Gastroesophageal sphincter (tissue), 4 donors: ENCODE measurements at places on chromosomes 6 and 20. TPM values are rescaled to one million over a fixed set of nuclear protein-coding genes. Genes with fewer than 3 reads are reported as not detected.

The MYO6 gene
- total RNA-seq = 11.0 TPM

The IMPG1 gene
- total RNA-seq = not detected

The USP49 gene
- 1.9 TPM for total RNA-seq

The ENPP4 gene
- 25.0 TPM for total RNA-seq

DNA sequence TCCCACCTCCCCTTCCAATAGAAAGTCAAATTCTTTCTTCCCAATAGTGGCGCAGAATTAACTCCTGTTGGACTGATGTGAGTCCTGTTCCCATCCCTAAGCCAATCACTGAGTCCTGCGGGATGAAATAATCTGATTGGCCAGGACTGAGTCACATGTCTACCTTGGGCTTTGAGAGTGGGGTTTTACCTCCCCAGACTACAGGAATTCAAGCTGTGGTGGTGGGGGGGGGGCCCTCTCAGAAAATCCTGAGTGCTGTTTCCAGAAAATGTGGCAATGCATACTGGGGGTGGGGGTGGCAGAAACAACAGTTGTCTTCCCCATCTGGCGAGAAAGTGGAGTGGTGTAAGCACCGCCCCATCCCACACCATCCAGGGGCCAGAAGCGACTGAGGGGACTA is 65.7 kb downstream of the CTCFL start:
- no peak for ATAC-seq

GRCh38 chr6:17986656-17987446 is 584 bp downstream of the KIF13A start:
- peak; percentile 42 for ATAC-seq

DNA sequence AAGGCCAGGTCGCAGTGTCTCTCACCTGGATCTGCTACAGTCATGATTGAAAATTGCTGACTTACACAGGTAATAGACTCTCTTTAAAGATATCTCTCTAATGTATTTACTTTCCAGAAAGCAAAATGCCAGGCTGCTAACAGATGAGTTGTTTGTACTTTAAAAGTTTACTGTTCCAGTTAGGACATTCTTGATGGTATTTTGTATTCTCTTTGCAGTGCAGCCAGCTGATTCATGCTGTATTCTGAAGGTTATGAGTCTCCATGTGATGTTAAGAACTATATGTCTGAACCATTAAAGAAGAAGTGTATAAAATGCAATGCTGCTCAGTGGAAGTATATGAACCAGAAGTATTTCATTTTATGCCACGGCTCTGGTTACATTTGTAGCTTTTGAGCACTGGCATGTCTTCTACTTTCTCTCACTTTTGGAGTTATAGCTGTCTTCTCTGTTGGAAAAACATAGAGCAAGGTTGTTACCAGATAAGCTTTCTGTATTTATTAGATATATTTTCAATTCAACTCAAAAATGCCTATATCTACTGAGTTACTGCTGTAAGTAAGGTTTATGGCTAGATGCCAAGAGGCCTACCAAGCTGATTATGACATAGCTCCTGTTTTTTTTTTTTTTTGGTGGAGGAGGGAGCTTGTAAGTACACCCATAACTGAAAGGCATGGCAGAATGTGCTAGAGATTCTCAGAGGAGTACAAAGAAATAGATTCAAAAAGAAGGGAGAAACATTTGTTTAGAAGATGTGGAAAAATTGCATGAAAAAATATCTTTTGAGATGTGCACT is 130.5 kb upstream of the MAN1A1 start:
- ATAC-seq = no peak

DNA sequence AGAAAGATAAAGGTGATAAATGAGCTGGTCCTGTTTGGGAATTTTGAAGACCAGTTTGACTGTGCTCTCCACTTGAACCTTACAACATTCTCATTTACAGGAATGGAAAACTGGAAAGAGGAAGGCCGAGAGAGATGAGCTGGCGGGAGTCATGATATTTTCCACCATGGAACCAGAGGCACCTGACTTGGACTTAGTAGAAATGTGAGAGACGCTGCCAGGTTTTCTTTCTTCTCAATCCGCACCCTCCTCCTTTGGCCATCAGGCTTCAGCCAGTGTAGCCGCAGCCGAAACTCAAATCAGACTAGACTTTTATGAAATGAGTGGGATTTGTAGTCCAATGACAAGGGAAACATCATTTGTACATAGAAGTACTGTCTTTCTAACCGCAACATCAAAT is 54.7 kb upstream of the SYNJ2 start:
- no peak for ATAC-seq

DNA sequence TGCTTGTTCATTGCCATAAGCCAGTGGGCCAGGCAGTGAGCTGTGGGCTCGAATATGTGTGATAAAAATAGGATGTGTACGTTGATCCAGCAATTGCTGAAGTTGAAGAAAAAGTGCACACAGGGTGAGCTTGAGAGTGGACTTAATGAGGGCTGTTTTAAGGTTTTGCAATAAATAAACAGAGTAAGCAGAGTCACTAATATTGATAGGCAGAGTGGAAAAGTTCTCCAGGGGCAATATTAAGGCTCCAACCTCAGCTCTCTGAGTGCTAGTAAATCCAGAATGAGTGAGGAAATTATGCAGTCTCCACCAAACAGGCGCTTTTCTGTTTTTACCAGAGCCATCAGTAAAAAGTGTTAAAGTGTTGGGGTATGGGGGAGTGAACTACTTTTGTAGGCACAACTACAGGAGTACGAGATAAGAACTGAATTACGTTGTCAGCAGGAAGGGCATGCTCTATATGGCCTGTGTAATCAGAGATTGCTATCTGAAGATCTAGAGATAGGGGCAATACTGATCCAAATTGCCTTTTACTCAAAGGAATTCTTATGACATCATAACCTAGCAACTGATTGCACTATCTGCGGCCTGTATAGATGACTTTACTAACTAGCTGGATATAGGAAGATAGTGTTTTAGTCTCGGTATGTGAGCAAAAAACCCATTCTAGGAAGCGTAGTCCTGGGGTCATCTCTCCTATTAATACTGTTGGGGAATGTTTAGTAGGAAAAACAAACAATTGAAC is 7.6 kb upstream of the TBC1D20 start:
- no peak for ATAC-seq
